Suppressor macrophage (primary cell): ENCODE measurements at places on chromosomes 12 and 14.

DNA sequence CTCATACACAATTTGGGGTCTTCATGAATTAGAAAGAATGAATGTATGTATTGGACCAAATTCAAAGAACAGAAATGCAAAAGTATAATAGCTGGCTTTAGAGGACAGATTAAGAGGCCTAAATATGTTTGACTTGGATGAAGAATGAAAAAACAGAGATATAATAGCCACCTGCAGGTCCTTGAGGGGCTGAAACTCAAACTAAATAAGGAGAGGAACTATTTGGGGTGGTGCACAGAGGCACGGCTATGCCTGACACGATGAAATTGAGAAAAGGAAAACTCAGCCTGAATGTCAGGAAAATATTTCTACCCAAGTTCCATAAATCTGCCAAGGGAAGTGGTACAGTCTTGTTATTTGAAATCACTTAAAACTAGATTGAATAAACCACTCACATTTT, 222.9 kb upstream of the DDHD1 start:
- DNase-seq: no peak

DNA sequence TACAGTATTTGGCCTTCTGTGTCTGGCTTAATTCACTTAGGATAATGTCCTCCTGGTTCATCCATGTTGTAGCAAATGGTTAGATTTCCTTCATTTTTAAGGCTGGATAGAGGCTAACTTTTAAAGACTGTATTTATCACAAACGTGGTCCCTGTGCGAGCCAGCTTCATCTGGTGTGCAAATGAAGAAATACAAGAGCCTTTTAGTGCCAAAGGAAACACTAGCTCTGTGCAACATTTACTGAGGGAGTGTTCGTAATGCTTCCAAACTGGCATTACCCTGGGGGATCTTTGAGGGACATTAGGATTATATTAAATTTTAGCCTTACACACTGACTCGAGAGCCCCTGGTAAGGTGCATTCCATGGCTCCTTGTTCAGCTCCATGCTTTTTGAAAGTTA, 43.0 kb upstream of the SLC38A2 start:
- DNase-seq: no peak

DNA sequence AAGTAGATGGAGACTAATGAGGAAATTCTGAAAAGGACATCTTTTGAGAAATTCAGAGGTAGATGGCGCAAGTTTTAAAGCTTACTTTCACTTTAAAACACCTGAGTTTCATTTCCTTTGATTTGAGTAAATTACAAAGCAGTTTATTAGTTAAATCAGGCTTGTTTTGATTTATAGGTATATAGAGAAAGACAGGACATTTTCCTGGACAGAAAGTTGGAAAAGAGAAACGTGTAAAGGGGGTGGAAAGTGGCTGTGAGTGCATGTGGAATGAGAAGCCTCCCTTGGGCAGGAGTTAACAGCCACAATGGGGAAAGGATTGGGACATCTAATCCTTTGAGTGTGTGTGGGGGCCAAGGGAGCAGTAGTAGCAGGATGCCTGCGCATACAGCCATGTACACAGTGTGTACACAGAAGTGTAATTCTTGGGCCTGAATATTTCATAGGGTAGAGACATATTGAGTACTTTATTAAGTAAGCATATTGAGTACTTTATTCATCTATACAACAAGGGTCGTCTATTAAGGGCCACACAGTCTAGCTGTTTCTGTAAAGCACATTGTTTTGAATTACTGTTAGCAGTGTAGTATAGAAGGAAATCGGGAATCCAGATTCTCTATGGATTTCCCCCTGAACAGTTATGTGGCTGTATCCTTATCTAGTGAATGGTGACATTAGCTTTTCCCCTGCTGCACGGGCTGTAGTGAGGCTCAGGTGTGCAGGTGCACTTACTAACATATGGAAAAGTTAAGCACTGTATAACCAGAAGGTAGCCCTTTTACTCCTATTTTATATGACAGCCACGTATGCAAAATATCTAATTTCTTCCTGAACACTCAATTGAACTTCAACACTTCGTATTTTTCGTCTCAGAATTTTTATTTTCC, 19.1 kb downstream of the MARK3 start:
- peak; percentile 19 for DNase-seq

DNA sequence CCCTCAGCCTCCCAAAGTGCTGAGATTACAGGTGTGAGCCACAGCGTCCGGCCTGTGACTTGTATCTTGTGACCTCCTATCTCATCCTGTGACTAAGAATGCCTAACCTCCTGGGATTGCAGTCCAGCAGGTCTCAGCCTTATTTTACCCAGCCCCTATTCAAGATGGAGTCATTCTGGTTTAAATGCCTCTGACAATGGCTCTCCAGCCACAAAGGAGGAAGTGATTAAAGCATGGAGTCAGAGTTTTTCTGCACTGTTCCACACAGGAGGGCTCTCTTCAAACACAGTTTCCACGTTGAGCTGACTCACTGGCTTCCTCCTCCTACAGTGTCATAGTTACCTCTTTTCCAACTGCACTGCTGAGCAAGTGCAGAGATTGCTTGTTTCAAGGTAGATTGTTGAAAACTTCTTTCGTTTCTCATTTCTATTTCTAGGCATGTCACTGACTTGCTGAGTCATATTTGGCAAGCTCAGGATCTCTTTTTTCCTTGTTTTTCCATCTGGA, 383.8 kb downstream of the PCNX1 start:
- DNase-seq: peak; percentile 83
